Activated T-cell treated with anti-CD3 and anti-CD28 coated beads, Interleukin-2, amount 50 U/mL, for 48 hours (primary cell): ENCODE measurements at places on chromosomes 13 and 19.

DNA sequence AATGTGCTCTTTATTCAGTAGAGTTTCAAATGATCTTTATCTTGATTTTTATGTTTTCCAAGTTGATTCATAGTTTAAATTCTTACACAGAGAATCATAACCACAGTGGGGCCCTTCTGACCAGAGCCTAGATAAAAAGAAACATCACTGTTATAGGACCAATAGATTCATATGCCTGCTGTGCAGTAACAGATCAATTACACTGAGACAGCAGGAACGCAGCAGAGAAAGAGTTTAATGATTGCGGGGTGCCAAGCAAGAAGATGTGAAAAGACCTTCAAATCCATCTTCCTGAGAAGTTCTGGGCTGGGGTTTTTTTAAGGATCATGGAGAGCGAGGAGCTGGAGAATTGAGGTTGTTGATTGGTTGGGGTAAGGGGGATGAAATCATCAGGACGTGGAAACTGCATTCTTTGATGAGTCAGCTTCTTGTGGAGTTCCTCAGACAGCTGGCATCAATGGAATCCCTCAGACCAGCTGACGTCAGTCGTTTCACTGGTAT, 346.6 kb downstream of the TBC1D4 start:
- DNase-seq = no peak

DNA sequence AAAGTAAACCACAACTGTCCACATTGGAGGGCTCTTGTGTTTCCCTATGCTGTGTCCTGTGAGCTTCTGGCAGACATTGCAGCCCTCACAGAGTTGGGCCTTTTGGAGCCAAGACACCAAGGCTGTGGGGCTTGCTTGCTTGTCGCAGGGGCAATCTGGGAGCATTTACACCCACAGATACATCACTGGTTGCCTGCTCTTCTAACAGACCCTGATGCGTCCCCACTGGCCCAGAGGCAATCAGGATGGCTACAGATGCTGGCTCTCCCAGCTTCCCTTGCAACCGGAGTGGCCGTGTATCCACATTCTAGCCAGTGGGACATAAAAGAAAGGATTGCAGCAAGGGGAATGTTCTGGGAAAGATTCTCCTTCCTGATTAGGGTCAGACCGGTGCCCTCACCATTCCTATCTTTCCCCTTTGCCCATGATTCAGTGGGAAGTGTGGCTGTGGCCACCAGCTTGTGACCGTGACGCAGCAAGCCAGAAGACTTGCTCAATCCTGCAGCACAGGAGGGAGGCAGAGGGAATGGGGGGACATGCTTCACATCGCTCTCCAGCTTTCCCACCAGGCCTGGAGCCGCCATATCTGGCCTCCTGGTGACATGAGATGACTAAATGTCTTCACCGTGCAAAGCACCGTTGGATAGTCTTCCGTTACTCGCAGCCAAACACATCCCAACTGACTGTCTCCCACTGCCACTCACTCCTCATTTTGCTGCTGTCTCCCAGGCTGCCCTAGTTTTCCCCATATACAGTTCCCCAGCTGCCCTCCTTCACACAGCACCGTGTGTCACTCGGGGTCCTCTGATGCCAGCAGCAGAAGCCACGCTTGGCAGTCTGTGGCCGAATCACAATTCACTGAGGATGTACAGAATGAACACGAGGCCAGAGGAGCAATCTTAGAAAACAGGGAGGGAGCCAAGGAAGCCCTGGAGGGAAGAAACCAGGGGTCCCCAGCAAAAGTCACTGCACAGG, 151.0 kb downstream of the DPF1 start:
- no peak for DNase-seq

DNA sequence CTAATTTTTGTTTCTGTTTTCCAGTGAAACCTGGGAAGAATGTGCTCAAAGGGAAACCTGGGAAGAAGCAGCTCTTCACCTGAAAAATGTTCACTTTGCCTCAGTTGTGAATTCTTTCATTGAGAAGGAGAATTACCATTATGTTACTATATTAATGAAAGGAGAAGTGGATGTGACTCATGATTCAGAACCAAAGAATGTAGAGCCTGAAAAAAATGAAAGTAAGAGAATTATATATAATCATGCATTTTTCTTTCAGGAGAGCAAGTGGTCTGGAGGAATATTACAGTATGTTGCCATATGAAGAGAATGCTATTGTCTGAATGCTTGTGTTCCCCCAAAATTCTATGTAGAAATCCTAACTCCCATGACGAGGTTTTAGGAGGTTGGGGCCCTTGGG, 3.4 kb downstream of the NUDT15 start:
- no peak for DNase-seq

GRCh38 chr19:3151563-3152418, 16.0 kb downstream of the GNA15 start:
- DNase-seq = no peak

DNA sequence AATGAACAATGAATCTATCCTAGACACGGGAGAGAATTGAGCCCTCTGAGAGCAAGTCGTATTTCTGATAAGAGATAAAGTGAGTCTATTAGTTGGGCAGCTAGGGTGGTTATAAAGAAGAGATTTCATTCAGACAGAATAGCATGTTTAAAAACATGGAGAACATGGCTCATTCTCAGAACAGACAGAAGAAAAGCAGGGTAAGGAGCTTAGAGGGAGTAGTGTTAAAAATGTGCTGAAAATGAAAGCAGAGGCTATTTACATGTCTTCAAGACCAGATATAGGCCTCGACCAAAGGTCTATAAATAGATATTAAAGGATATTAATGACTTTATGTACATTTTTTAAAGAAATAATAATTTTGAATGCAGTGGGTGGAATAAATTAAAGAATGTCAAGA, 149.5 kb downstream of the SLITRK1 start:
- no peak for DNase-seq

GRCh38 chr13:34964558-34964957, 22.5 kb downstream of the NBEA start:
- DNase-seq = no peak

GRCh38 chr13:71068041-71068440, 799.0 kb downstream of the DACH1 start:
- no peak for DNase-seq

DNA sequence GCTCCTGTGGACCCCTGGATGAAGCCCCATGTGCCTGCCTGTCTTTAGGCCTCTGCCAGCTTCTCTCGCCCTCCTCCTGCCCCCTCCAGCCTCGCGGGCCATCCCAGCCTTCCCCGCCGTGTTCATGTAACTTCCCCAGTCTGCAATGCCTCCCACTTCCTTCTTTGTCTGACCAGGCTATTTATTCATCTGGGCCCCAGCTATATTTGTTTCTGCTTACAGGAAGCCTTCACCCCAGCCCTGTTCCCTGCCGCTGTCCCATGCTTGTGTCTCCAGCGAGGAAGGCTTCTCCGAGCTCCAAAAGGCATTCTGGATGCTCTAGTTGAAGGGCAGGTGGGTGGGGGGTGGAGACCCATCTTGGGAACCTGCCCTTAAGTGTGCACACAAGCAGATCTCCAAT, 7.9 kb upstream of the C3 start:
- DNase-seq = no peak

DNA sequence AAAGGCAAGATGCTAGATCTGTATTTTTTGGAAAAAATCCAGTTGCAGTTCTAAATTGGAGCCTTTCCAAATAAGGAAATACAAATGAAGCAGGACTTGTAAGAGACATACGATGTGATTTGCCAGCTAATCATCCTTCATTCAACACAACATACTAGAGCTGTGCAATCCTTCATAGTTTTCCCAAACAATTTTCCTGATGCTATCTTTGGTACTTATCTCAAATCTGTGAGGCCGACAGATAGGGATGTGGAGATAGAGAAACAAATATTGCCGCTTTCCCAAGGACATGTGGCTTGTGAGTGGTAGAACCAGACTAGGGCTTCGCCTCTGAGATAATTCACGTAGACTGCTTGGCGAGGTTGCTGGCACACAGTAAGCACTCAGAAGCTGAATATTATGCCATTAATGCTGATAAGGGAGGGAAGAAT, 176.6 kb downstream of the LMO7 start:
- DNase-seq = no peak

DNA sequence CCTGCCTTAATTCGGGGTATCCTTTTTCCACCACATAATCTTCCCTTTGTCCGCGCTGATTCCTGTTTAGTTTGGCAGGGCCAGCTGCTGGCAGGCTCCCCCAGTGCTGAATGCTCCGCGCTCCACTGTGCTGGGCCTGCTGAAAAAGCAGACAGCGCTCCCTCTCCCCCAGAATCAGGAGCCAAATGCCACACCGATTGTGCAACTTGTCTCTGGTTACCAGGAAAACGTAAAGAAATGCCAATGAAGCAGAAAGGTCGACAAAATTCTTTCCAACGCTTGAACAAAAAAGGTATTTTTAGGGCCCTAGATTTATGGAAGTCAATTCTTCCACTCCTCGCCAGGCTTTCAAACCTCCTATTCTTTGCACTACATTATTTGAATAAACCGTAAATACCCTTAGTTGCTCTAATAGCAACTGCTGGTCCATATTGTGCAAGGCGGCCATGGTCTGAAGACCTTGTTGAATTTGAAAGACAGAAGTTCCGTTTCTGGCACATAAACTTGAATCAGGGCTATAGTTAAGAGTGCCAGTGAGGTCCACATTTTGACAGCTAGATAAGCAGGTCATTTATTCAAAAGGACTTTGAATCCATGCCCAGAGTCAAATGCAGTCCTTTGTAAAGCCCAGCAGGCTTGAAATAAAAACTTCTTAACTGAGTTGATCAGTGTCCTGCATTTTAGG, 206.7 kb upstream of the RFC3 start:
- peak; percentile 23 for DNase-seq

- DNase-seq = no peak
These were observed 3.5 kb downstream of the USF2 start for GRCh38 chr19:35272122-35272719.

DNA sequence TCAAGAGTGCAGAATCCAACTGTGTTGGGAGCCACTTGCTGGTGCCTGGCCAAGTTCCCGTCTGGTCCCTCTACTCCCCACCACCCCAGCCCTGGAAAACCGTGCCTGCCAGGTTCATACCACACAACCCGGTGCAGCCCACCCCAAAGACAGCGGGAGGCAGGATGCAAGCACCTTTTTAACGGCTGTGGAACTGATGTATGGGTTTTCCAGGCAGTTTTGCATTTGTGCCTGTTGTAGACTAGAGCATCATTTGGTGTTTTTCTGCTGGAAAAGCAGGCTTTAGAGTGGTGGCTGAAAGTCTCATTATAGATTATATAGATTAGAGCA, 13.5 kb downstream of the TFDP1 start:
- DNase-seq = no peak

GRCh38 chr13:24693862-24694471, 13.8 kb downstream of the ATP12A start:
- DNase-seq = peak; percentile 61

DNA sequence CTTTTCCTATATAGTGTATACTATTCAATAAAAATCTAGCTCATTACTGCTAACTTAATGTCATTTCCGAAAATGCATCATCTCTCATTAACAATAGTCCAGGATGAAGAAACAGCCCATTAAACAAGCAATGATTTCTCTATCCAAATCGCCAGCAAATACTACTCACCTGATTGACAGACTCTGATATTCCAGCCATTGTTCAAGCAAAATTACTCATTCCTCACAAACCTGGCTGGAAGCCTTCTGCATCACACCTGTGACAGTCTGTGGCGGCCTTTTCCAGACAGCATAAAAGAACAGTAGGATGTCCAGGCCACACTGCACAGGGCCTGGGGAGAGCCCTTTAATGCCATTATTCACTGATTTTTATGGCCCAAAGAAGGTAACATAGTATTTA, 115.9 kb downstream of the ABCC4 start:
- DNase-seq = no peak

GRCh38 chr13:49110913-49111170, 109.3 kb upstream of the MLNR start:
- no peak for DNase-seq

DNA sequence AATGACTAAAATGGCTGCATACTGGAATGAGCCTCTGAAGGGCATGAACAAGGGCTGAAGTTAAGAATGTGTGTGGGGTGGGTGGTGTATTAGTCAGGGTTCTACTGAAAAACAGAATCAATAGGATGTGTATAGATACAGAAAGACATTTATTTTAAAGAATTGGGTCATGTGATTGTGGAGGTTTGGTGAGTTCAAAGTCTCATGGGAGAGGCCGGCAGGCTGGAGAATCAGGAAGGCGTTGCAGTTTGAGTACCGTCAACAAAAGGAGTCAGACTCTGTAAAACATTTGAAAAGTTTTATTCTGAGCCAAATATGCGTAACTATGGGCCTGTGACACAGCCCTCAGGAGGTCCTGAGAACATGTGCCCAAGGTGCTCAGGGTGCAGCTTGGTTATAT, 24.5 kb upstream of the CYSLTR2 start:
- no peak for DNase-seq

DNA sequence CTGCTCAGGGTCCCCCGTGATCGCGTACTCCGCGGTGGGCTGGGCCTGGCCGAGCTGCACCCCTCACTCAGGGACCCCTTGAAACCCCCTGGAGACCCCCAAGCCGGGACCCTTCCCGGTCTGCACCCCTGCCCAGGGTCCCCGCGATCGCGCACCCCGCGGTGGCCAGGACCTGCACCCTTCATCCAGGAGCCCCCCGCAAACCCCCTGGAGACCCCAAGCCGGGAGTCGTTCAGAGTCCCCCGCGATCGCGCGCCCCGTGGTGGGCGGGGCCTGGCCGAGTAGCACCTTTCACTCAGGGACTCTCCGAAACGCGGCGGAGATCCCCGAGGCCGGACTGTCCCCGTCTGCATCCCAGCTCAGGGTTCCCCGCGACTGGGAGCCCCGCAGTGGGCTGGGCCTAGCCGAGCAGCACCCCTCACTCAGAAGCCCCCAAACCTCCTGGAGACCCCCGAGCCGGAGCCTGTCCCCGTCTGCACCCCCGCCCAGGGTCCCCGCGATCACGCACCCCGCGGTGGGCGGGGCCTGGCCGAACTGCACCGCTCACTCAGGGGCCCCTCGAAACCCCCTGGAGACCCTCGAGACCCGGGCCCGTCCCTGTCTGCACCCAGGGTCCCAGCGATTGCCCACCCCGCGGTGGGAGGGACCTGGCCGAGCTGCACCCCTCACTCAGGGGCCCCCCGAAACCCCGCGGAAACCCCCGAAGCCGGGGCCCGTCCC, 748 bp downstream of the LMNB2 start:
- DNase-seq = peak; percentile 71

GRCh38 chr19:35641515-35642151, at the start of gene ETV2:
ETV2 (plus strand) TSS chr19:35641745; CDS start chr19:35642461, 716 bp downstream.
- peak; percentile 63 for DNase-seq
